Stimulated activated CD4-positive, alpha-beta T cell treated with anti-CD3 and anti-CD28 coated beads, Interleukin-1b, Interleukin-23, amount 100 ng/mL, for 24 hours (primary cell): ENCODE measurements at places on chromosomes 3 and 15.

DNA sequence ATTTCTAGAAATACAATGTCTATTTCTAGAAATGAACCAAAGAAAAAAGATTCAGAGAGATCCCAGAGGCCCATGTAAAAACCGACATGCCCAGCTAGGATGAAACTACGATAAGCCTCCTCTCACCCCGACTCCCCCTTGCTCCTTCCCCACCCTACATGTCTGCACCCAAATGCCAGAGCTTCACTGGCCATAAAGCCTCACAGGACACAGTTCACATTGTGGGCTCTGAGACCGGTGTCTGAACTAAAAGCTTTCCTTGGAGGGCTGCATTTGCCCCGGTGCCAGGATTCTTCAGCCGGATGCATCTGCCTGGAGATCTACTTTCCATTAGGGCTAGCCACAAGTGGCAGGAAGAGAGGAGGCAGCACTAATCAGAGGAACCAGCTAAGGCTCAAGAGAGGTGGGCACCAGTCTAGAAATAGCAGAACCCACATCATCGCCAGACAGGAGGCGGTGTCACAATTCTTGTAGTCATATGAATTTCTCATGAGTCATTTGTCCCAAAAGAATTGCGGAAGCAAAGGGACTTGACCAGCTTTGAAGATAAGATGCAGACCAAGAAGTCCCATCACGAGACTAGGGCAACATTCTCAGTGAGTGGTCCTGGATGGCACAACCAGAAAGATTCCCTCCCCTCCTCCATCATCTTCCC is 353.6 kb downstream of the NTRK3 start:
- DNase-seq = no peak

DNA sequence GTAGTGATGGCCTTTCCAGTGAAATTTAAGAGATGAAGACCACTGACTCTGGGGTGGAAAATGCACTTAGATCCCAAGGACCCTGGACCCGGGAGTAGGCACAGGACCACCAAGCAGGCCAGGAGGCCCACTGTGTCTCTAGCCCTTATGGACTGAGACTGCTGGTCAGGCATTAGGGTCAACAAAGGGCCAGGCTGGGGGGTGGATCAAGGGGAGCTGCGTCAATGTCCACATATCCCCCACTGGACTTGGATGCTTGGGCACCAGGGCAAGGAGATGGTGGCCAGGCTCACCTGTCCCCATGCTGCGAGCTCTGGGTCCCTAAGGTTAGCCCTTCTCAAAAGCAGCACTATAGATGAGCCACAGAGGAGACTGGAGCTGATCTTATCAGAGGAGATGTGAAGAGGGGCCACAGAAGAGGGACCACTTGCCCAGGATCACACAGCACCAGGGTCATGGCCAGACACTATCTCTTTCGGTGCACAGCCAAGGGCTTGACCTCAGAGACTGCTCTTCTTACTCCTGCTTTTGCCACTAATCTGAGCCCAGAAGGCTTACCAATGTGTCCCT is 14.7 kb downstream of the RAB6B start:
- no peak for DNase-seq

DNA sequence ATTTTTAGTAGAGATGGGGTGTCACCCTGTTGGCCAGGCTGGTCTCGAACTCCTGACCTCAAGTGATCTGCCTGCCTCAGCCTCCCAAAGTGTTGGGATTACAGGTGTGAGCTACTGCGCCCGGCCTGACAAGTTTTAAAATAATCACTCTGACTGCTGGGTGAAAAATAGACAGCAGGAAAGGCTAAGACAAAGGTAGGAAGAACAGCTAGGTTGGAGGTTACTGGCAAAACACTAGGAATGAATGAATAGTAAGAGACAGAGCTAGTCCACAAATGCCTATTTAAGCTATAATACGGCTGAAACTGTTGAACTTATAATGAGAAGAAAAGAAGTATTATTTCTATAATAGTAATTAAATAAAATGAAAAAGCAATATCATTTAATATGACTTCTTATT is 46.7 kb upstream of the RAP2B start:
- no peak for DNase-seq

DNA sequence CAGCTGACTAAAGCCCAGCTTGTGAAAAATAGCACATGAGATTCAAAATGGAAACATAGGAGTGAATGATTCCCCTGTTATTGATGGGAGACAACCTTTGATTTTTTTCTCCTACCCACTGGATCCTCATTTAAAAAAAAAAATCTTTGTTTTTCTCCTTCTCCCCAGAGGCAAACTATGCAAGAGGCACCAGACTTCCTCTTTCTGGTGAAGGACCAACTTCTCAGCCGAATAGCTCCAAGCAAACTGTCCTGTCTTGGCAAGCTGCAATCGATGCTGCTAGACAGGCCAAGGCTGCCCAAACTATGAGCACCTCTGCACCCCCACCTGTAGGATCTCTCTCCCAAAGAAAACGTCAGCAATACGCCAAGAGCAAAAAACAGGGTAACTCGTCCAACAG is 2.6 kb downstream of the CACNA1D start:
- no peak for DNase-seq

DNA sequence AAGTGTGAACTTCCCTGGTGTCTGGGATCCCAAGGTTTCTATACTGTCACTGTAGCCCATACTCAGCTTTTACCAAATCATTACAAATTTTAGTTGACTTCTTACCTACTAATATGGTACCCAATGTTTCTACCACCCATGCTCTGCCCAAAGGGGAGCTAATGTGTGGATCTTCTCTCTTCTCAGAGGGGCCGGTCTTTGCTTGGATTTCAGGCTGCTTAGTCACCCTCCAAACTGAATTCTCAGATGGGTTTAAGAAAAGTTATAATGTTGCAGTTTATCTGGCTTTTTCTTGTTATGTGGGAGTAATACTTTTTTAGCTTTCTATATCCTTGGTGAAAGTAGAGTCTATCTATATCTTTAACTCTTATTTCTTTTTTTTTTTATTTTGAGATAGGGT is 67.1 kb upstream of the AKAP13 start:
- DNase-seq = no peak

- DNase-seq = no peak
Measured at GRCh38 chr3:189779166-189779565, 148.0 kb downstream of the TP63 start.

- DNase-seq = no peak
Measured at GRCh38 chr3:171778493-171778892, 31.8 kb downstream of the PLD1 start.

- no peak for DNase-seq
Measured at GRCh38 chr3:61648481-61648880, 87.1 kb downstream of the PTPRG start.

GRCh38 chr3:29949940-29950616 is 656.3 kb upstream of the TGFBR2 start:
- no peak for DNase-seq

- no peak for DNase-seq
Measured at GRCh38 chr3:22159004-22159695, 408.1 kb upstream of the ZNF385D start.

- DNase-seq = no peak
Measured at GRCh38 chr15:81264072-81264857, 59.7 kb downstream of the STARD5 start.

DNA sequence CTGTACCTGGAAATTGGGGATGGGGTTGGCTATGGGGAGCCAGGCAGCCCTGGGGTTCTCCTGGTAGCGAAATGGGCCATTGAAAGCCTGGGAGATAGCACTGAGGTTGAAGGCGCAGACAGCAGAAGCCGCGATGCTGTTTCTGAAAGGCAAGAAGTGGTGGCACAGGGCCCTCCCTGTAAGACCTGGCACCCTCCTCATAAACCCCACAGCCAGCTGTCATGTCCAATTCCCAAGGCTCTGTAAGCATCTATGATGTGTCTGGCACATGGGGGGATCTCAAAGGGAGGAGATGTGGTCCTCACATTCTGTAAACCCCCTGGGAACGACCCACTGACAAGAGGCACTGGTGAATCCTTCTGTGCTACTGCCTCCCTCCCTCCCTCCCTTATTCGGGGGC is 104.0 kb downstream of the SEMA5B start:
- DNase-seq = no peak

DNA sequence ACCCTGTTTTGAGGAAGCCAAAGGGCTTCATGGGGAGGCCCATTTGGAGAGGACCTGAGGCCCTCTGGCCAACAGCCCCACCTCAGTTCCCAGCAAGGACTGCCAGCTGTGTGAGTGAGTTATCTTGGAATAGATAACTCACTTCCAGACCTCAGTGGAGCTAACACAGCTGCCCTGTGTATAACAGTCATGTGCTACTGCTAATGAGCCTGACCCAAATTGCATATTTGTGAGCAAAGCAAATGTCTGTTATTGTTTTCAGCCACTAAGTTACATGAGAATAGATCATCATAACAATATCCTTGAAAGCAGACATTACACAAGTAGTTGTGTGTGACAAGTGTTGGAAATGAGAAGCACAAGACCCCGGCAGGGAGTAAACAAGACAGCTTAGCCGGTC is 355.8 kb downstream of the MCTP2 start:
- DNase-seq = no peak

GRCh38 chr3:190883973-190884832 is 21.7 kb upstream of the GMNC start:
- no peak for DNase-seq

- no peak for DNase-seq
Measured at GRCh38 chr3:155978324-155978723, 107.9 kb downstream of the GMPS start.

- no peak for DNase-seq
Measured at GRCh38 chr3:97720417-97720816, 44.1 kb upstream of the ARL6 start.
